ENCODE measurements at places on chromosomes 2 and 18.

DNA sequence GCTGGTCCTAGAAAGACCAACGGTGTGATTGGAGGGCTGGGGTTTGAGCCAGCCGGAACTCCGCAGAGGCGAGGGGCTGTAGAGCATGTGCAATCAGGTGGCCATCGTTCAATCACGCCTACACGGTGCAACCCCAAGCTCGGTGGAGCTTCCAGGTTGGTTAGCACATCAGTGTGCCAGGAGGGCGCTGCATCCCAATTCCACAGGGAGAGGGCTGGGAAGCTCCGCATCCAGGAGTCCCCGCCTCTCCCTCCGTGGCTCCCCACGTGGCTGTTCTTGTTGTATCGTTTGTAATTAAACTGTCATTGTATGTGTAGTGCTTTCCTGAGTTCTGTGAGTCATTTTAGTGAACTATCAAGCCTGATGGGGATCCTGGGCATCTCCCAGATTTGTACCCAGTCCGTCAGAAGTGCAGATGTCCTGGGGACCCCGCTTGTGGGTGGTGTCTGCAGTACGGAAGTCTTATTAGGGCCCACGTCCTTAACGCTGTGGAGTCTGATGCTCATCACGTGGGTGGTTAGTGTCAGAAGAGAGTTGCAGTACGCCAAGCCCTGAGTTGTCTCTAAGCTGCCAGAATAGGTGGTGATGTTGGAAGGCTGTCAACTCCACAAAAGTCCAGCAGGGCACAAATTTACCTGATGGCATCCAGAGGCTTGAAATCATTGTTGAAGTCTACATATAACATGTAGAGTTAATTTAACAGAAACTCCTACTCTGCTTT lies 20.6 kb upstream of the AMMECR1L start:
- no peak for DNase-seq

- DNase-seq: no peak
Observed at GRCh38 chr2:227428731-227429285, 41.1 kb upstream of the SCYGR1 start.

DNA sequence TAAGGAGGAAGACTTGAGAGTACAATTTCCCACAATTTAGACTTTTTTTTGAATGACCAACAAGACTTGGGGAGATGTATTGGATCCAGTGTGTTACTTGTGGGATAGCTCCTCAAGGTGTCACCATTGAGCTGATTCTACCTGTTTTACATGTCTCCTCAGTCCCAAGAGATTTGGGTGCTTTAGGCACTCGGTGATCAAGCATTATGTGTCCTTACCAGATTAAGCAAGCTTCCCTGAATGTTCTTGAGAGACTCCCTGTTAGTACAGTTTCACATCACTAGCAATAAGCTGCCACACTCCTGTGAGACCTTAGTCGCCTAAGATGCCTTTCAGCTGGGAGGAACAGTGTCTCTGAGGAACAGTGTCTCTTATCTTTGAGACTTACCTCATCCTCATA lies 384.3 kb upstream of the SYT4 start:
- DNase-seq: peak; percentile 83

DNA sequence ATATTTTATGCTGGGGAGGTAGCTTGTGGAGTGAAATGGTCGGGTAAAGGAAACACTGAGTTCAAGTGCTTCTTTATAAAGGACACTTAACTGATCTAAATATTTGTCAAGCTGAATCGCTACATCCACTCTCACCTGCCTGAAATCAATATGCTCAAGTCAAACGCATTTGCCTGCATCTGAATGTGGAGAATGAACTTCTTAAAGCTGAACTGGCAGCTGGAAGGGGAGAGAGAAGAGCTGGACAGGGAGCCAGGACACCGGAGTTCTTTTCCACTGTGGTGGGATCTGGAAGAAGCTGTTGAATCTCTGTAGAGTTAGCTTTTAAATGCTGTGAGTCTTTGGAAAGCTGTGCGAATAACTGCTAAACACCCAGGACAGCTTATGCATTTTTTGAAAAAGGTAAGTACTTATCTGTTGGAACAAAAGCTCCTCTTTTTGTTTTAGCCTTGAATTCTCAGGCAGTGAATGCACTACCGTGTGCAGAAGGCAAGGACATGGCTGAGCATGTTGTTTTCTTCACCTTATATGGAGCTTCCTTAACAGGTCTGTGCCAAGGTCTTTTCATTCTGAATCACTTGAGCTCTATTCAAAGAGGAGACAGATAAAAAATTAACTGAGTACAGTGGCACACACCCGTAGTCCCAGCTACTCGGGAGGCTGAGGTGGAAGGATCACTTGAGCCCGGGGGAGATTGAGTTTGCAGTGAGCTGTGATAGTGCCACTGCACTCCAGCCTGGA lies 74.2 kb upstream of the KLF7 start:
- DNase-seq: peak; percentile 85

- DNase-seq: no peak
Observed at GRCh38 chr18:49094136-49094535, 143.4 kb upstream of the SMAD7 start.

DNA sequence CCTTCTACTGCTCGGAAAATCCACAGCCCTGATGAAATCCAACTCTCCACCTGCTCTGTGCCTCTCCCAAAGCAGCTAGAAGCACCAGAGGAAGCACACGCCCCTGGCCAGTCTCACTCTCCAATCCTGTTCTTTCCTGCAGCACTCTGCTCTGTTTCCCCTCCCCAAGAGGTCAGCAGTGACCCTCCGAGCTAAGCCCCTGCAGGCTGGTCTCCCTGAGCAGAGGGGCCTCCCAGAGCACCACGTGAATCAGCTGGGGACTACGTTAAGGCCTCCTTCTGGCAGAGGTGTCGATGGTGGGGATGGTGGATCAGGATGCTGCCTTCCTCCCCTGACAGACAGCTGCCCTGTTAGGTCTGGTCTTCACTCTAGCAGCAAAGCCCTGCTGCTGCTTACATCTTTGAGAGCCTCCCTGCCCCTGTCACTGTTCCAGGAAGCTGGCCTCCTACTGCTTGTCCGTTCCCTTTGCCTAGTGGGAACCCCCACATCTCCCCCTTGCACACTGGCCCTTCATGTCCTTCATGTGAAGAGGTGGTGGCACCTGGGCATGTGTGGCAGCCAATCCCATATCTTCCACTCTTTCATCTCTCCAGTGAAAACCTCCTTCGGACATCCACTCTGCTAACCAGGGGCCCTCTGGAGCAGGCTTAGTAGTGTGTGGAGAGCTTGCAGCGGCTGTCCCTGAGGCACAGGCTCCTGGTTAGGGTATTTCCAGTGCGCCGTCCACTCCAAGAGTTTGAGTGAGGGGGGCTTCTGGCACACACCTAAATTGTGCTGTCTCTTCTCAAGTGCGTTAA lies 307.5 kb upstream of the HS6ST1 start:
- DNase-seq: no peak

- no peak for DNase-seq
Observed at GRCh38 chr2:201490291-201490690, 38.8 kb downstream of the STRADB start.

DNA sequence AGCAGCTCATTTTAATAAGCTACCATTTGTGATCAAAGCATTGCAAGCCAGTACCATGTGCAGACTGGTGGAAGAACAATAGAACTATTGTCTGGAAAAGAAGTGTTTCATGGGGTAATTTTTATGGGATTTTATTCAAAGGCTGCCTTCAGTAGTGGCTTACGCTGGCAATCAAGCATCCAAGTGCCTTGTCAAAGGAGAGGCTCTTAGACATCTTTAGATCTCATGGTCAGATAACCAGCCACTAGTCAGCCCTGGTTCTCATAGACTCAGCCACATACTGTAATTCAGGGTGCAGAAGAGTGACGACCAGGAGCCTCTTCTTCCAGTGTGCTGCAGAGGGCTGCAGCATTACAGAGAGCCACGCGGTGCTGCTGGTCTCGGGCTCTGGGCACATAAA lies 98.5 kb upstream of the NOSTRIN start:
- DNase-seq: no peak

DNA sequence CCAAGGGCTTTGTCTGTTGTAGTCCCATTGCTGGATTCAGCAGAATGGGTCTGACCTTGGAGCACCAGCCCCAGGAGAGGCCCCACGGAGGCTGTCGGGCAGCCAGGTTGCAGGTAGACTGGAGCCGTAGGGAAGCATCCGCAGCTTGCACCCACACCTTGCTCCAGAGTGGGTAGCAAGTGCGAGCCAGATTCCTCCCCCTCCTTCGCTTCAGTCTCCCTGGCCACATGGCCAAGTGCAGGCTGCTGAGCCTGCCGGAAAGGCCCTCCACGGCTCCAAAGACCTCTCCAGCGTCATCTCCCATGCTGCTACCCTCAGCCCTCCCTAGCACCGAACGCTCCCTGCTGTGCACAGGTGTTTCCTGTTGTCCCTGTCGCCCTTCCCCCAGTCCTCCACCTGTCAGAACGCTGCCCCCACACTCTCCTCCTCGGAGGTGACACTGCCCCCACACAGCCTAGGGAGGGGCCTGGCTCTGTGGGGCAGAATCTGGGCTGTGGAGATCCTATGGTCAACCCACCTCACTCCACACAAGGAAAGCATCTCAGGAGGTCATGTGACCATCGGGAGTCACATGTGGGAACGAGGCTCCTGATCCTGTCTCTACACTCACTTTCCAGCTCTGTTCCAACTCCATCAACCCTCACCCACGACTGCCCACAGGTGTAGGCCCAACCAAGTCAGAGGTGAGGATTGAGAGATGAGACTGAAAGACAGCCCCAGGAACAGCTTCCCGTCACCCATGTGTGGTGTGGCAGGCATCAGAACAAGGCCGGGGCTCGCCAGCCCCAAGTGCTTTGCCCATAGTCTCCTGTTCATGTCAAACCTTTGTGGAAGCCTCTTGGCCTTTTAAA lies 8.3 kb downstream of the KCNF1 start:
- no peak for DNase-seq

GRCh38 chr2:211281430-211282073 lies 725.2 kb downstream of the CPS1 start:
- no peak for DNase-seq

DNA sequence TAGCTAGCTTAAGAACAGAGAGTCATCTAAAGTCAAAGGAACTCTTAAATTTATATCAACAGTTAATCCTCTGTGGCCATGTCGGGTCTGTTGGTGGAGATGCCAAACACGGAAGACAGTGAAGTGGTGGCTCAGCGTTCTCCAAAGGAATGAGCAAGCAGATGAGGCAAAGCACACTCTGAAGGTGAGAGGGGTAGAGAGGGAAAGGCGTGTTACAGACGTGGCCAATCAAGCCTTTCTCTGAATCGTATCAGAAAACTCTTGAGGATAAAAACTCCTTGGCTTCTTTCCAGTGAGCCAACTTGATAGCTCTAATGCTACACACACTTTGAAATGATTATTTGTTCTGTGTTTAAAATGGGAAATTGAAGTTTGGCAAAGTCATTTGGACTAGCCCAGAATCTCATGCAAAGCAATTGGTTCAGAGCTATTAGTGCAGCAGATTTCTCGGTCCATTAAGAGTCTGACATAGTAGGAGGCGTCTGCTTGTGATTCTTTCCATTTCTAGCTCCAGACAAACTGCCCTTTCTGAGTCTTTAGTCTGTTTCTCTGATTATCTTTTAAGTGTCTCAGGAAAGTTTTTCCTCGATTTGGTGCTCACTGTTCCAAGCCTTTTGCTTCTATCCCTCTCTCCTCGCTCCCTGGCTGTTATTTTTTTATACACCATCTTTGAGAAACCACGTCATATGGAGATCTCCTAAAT lies 57.5 kb upstream of the CPO start:
- DNase-seq: no peak

GRCh38 chr2:122999258-122999657 lies 1025.8 kb upstream of the CNTNAP5 start:
- no peak for DNase-seq

- peak; percentile 43 for DNase-seq
Observed at GRCh38 chr2:151410485-151410834, 758 bp downstream of the RIF1 start.

GRCh38 chr2:19321946-19322345 lies 36.5 kb downstream of the OSR1 start:
- peak; percentile 33 for DNase-seq

DNA sequence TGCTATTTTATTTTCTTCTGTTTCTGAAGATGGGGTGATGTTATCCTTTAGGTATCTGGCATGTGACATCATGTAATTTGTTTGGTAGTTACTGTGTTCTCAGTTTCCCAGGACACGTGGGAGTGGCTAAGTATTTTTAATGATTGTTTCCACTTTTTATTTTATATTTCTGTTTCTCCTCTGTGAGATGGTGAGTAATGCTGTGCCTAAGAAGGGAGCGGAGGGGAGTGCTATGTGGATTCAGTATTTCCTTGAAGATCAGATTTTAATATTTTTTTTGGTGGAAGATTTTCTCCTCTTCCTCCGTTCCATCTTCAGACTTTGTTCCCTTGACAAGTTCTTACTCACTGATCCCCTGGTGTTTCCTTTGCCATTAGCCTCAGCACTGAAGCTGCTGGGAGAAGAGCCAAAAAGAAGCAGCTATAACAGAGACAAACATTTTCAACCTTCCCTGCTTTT lies 180.0 kb upstream of the MMADHC start:
- peak; percentile 72 for DNase-seq

GRCh38 chr2:132804051-132804450 lies 134.0 kb upstream of the LYPD1 start:
- DNase-seq: peak; percentile 87

DNA sequence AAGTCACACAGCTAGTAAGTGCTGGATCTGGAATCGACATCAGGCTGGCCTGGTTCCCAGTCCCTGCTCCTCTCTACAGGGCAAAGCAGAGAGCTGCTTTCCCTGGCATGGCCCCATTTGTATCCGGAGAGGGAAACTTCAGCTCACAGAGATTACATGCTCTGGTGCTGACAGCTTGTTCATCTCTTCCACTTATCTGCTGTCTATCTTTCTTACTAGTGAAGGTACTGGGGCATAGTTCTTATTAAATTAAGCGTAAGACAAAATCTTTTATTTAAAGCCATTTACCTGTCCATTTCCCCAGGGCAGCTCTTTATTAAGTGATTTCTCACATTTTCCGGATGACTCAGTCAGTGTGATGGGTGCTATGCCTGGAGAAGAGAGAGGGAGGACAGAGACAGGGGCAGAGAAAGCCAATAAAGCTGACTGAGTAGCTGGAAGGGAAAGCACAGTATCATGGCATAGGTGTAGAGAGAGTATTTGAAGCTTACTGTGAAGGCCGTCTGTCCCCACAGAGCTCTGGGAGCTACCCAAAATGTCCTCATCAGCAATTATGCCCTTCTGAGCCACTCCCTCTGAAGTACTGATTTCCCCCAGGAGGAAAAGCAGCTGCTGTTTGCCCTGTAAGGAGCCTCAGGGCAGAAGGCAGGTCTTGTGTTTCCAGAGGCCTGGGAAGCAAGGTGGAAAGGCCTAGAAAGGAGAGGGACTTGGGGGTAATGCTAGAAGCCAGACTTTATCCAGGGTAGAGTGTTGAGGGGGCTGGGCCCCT lies 44.1 kb upstream of the EPAS1 start:
- peak; percentile 23 for DNase-seq

- peak; percentile 73 for DNase-seq
Observed at GRCh38 chr2:43082111-43082894, 144.1 kb downstream of the ZFP36L2 start.

- DNase-seq: no peak
Observed at GRCh38 chr18:11506856-11507255, 102.5 kb upstream of the SLC35G4 start.

GRCh38 chr2:27175330-27175729 lies 26.5 kb downstream of the TCF23 start:
- no peak for DNase-seq

DNA sequence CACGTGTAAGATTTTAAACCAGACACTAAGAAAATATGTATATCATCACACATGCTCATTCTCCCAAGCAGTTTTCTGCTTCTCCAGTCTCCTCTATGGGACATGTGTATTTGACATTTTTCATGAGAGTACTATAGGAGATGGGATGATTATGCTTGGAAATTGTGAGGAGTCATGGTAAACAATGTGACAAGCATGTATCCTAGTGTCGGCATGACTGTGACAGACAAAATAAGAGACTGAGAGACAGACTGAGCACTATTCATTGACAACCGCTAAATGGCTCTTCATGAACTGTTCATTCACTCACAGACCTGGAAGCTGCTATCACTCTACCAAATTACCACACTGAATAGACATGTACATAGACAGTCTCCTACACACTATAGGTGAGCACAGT lies 127.1 kb downstream of the VWC2L start:
- DNase-seq: no peak
